ENCODE measurements at places on chromosomes 4 and X.

- no peak for DNase-seq
Observed at GRCh38 chr4:2814627-2815270, 21.9 kb downstream of the SH3BP2 start.

- DNase-seq: no peak
Observed at GRCh38 chrX:47047989-47048388, 30.3 kb upstream of the RGN start.

GRCh38 chr4:121041307-121042090, 30.8 kb downstream of the NDNF start:
- no peak for DNase-seq

DNA sequence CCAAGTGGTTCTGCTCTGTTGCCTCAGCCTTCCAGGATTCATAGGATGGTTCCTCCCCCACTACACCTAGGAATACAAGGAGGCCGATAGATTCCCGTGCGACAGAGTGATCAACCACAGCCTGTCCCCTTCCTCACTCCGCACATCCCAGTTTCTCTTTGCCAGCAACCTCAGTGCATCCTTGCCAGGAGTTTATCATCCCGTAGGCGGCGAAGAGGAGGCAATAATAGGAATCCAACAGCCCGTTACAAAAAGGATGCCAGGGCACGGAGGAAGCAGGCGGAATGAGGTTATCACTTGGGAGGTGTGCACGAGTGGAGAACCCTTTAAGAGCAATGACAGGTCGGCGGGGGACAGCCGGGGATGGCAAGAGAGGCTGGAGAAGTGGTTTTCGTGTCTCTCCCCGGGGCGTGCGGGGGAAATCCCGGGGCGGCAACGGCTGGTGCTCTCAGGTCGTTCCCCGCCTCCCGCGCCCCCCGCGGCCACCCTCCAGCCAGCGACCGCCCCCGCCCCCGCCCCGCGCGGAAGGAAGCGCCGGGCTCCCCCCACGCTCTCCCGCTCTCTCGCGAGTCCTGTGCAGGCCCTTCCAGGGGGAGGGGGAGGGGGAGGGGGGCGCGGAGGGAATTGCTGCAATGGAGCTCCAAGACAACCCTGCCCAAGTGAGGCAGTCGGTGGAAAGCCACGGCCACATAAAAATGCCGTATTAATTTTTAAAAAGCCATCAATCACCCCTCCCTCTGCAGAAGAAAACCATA, 1.6 kb downstream of the PPP3CA start:
- peak; percentile 78 for DNase-seq

DNA sequence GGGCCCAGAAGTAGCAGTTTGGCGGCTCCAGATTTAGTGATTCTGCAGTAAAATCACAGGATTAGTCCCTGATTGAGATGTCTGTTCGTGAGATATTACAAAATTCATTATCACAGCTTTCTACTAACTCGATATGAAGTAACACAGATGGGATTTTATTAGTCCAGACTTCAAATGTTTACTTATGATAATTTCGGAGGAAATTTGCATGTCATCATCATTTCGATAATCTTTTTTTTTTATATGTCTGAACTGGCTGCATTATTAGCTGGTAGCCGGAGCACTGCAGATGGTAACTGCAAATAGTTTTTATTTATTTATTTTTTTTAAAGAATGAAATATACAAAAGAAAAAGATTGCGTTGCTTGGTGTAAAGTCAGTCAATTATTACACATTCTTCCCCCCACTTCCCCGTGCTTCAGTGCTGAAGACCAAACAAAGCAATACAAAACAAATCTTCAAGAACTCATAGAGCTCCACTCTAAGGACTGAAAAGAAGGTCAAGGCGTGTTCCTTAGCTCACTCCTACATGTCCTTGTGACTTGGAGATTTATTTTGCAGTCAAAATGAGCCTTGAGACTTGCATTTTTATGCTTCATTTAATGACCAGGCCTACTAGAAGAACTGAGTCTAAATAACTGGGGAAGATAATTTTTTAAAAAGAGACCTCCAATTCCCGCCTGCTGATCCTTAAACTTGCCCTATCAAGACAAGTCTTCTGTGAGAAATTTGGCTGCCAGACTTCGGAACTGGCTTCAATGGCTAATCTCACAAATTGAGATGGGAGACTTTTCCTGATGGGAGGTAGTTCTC, 11.7 kb upstream of the PITX2 start:
- DNase-seq: no peak

GRCh38 chr4:20645236-20645635, 55.0 kb upstream of the PACRGL start:
- no peak for DNase-seq

DNA sequence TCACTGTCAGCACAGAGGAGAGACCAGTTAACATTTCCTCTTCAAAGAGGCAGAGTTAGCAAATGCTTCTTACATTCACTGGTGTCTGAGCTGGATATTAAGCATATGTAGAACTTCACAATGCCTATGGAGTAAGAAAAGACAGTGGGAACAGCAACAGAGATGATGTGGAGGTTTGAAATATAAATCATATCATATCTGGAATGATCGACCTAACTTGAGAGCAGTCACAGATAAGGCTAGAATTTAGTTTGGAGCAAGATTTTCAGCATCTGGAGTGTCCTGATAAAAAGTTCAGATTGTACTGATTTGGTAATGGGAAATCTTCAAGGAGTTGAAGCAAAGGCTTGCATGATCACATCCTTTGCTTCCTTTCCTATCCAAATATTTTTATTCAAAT, 90.5 kb upstream of the ANKRD50 start:
- no peak for DNase-seq

DNA sequence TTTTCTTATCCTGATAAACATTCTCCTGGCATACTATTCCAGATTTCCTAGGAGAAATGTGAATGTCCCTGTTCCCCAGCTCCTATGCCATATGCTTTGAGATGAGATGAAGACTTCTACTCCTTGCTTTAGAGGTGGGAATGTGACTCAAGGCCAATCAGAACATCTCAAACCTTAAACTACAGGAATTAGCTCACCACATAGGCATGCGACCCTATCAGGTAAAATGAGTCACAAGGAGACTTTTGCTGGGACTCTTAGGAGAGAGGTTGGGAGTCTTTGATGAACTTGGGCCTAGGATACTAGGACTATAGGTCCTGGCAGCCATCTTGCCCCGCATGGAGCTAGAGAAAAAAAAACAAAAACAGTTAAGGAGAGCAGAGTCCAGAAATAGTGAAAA, 5.8 kb upstream of the USO1 start:
- no peak for DNase-seq

DNA sequence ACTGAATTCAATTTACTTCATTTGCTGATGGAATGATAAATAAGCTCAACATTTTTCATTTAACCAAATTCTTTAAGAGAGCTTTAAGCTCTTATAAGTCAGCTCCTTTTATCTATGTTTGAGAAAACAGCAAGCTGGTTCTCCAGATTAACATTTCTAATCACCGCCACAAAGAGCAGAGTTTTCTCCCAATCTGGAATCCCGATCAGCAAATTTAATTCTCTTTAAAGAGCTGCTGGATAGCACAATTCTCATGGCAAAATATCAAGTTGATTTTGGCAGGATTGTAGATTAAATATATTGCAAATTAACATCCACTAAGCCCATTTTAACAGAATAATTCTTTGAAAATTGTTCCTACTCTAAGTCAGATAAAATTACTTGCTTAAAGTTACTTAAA, 48.8 kb downstream of the RPS6KA3 start:
- DNase-seq: peak; percentile 28

DNA sequence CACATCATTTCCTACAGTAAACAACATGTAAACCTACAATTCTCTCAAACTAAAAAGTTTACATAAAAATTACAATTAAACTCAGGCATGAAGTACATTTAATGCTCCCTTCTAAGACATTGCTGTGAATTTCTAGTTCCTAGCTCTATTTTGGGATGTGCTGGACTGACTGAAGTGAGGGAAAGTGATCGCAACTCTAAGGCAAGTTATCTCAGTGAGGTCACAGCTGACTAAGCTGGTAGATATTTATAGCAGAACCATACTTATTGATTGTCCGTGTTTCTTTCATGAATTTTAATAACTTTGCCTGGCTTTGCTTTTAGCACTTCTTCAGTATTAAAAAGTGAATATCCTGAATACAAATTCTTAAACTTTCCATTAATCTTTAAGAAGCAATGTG, 570.4 kb upstream of the GALNTL6 start:
- no peak for DNase-seq

DNA sequence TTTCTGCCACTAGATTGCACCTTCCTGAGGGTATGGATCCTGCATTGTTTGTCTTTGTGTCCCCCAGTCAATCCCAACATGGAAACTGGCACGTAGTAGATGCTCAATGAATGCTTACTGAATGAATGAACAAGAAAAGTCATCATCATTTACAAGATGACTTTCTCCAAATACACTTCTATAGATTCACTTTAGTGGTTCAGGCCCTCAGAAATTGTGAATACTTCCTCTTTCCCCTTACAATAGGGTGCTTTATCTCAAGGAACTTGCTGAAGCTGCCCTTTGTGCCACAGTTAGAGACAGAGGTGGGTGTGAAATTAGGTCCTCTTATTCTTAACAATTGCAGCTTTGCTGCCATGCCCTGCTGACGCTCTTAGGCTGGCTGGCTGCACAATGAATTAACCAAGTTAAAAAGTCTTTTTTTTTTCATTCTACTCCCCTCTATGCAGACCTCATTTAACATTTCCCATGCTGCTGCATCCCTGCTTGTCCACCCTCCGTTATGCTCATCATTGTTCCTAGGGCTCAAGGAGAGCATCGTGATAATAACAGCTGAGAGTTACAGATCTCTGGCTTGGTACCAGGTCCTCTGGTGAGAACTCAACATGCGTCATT, 108.0 kb upstream of the ZNF518B start:
- peak; percentile 35 for DNase-seq

DNA sequence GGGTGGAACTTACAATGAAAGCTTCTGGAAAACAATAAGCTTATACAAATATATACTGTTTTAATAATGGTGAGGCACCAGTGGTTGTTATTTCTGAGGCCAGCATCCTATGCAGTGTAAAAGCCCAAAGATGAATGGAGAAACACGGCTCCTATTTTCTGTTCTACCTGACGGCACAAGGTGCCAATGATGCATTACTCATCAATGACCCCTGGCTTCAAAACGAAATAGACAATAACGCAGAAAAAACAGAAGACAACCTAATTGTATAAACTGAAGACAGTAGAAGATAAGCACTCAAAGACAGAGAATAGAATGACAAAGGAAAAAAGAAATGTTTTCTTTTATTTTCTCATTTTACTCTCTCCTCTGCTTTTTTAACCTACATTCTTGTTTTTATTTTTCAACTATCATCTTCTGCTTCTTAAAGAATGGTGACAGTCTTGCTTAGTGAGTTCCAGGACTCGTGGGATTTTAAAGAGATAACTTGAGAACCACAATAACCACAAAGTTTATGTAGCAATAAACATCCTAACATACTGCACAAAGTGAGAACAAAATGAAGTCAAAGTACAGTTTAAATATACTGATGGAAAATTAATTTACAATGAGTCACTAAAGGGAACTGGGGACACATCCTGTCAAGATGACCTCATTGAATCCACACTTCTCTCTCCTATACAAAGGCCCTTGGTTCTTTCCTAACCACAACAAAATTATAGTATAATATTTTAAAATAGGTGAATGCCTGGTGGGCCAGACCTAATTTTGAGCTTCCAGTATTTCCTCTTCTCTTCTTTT, 169.8 kb downstream of the BTC start:
- peak; percentile 86 for DNase-seq

- peak; percentile 83 for DNase-seq
Observed at GRCh38 chr4:27010334-27010940, 149.8 kb downstream of the STIM2 start.

- DNase-seq: no peak
Observed at GRCh38 chr4:47451657-47452056, 11.8 kb downstream of the COMMD8 start.

- no peak for DNase-seq
Observed at GRCh38 chrX:18075603-18076002, 145.1 kb downstream of the BEND2 start.

DNA sequence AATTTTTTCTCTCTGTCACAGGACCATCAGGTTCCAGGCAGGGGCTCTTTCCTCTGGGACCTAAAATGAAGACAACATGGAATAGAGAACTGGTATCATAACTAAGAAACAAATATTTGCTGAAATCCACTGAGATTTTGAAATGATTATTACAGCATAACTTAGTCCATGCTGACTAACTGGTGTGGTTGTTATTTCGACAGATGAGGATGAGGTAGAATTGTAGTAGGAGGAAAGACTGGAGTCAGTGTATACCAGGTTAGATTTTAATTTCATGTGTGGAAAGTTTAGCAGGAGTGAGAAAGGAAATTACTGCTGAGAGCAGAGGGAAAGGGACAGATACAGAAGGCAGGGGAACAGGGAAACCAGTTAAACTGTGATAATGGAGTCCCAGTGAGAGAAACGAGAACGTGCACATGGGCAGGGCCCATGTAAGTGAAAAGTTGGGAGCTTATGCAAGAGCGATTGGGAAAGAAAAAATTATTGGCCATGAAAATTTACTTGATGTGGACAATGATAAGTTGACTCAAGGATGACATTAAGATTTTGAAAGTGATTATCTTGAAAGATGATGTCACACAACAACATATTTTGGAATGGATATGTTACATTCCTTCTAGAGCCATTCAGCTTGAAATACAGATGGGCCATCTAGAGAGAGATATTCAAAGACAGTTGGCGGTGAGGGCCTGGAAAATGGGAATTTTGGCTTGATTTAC, 98.7 kb upstream of the DDIT4L start:
- no peak for DNase-seq

DNA sequence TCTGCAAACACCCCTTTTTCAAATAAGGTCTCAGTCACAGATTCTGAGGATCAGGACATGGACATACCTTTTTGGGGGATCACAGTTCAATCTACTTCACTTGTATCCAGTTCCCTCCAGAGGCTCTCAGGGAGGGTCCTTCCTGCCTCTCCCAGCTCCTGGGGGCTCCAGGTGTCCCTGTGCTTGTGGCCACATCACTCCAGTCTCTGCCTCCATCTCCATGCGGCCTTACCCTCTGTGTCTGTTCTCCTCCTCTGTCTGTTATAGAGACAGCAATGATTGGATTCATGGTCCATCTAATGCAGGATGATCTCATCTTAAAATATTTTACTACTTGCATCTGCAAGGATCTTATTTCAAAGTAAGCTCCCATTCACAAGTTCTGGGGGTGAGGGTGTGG, 269.6 kb downstream of the ASMT start:
- DNase-seq: no peak

DNA sequence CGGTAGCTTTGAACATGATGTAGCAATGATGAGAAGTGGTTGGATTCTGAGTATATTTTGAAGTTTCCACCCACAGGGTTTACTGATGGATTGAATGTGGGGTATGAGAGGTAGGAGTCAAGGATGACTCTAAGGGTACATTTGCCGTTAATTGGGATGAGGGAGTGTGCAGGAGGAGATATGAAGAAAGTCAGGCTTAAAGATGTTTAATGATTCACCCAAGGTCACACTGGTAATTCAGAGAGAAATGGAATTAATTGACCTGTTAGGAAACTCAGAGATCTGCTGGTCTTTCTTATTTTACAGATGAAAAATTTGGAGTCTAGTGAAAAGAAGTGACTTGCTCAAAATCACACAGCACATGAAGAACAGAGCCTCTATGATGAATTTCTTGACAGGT, 390.7 kb downstream of the GBA3 start:
- no peak for DNase-seq

- no peak for DNase-seq
Observed at GRCh38 chr4:20954541-20954940, 254.3 kb downstream of the PACRGL start.
